CD8-positive, alpha-beta T cell (primary cell): ENCODE measurements at places on chromosomes 11 and 22.
A peak's percentile ranks its signal among the peaks of the same experiment; 100 is the strongest.

- DNase-seq = no peak
Measured at GRCh38 chr22:45083659-45084305, 74.0 kb upstream of the PHF21B start.

DNA sequence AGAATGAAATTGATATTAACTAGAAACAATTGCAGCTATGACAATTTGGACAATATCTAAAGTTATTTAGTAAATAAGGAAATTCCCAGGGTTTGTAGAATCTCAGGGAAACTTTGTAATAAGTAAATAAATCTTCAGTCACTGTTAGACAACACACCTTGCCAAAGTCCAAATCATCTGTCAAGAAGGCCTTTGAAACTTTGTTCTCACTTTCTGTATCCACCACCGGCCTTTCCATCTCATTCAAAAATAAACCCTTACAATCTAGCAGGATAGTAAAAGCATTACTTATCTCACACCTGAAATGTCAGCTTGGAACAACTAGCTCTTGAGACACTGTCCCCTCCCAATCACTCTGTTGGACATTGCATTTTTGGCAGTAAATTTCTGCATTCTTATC, 7.9 kb downstream of the NNMT start:
- DNase-seq = no peak

DNA sequence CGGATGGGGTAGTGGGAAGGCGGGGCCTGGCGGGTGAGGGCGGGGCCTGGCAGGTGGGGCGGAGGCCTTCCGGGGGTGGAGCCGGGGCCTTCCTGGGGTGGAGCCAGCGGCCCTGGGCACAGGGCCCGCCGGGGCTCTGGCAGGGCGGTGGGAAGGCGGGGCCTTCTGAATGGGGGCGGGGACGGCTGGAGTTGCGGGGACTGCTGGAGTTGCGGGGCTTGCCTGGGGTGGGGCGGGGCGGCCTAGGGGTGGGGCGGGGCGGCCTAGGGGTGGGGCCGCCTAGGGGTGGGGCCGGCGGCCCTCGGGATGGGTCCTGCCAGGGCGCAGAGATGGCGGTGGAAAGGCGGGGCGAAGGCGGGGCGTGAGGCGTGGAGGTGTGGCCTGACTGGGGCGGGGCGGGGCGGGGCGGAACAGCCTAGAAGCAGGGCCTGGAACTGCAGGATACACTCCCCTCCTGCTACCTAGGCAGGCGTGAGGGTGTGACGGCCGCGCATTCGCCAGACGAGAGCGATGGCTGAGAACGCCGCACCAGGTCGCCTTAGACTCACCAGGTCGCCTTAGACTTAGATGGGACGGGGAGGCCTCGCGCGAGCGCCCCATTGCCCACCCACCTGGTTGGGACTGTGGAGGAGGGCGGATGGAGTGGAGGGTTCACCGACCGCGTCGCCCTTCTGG, 19.3 kb downstream of the RRP7A start:
- peak; percentile 87 for DNase-seq

DNA sequence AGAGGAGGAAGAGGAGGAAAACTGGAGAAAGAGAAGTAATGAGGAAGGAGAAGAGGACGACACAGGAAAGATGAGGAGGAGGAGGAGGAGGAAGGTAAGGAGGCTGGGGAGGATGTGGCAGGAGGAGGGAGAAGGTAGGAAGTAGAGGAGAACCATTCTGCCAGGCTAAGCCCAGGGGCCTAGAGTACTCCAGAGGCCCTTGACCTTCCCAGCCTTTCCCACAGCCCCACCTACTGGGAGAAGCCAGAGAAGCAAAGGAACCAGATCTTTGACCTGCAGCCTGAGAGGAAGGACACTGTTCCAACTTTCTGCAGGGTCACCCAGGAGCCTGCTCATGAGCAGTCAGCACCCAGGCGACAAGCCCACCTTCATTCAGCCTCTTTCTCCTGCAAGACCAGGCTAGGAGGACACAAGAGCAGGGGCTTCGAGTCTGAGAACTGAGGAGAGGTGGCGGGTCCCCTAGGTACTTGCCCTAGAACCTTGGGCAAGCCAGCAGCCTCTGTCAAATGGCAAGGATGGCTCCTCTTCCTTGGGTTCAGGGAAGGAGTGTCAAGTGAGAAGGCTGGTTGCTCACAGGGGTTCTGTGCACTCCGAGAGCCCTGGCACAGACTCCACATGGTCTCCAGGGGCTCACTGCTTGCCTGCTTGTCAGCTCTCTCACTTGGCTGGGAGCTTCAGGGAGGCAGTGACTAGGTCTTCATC, 27.9 kb upstream of the OAF start:
- no peak for DNase-seq

- DNase-seq = no peak
Measured at GRCh38 chr22:35959121-35959800, 69.4 kb downstream of the RBFOX2 start.
